ENCODE measurements at places on chromosomes 2 and 18. TPM values are rescaled to one million over a fixed set of nuclear protein-coding genes. Genes with fewer than 3 reads are reported as not detected.

DNA sequence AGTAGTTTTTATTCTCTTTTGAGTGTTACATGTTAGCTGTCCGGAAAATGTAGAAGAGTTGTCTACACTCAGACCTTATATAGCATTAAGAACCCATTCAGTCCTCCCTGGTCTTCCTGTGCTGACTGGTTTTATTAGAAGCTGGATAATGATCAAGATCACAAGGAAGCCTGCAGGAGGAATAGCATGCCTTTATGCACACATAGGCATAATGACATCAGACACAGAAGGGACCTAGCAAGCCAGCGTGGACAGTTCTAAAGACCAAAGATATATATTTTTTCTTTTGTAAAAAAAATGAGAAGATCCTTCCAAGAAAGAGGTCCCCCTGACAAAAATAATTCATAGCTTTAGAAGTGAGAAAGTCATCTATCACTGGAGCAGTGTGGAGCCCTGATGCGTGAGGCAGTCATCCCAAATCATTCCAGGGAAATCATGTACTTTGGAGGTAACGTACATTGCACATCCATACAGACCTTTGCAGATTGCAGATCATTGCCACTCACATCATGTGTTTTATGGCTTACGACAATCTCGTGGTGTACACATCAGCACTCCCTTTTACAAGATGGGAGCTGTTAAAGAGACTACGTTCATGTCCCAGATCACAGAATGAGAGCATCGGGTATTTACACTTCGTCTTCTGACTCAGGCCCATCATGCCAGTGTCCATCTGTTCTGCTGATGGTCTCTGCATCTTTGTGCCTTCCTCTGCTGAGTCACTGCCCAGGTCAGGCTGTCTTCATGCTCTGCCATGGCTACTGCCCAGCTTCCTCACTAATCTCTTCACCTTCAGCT lies 334.0 kb downstream of the SOCS6 start:
- H3K4me3 ChIP-seq, result no peak overlapping the region
- H3K36me3 ChIP-seq, result no peaks in the 10 kb centered on the region
- H3K27ac ChIP-seq, result no peak overlapping the region

DNA sequence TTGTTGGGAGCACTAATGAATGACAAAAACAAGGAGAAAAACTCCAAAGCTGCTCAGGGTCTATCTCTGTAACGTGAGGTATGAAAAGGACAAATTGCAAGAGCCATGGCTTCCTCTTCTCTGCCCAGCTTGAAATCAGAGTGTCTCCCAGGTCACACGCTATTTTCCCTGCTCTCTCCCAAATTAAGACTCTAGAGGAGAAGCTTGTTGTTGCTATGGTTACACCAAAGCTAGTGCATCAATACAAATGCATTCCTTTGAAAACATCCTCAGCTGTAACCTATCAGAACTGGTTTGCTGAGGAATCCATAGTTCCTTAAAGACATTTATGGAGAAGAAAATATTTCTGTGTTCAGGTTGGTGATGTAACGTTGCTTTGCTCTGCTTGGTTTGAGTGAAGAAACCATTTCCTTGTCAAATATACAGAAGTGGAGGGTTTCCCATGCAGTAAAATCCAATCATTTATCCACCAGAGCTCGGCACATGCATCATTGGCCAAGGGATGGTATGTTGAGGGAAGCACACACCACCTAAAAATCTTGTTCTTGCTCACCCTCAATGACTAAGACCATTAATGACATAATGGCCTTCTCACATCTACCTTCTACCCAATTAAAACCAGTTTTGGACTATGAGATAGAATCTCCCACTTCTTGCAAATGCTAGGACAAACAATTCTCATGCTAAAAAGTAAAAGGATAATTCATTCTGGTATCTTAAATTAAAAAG lies 2135.6 kb upstream of the CELF4 start:
- no peaks in the 10 kb centered on the region for H3K36me3 ChIP-seq
- DNase-seq, result no peak
- no peak overlapping the region for H3K27ac ChIP-seq
- no peak overlapping the region for H3K4me3 ChIP-seq
- no peaks in the 10 kb centered on the region for H3K4me1 ChIP-seq

DNA sequence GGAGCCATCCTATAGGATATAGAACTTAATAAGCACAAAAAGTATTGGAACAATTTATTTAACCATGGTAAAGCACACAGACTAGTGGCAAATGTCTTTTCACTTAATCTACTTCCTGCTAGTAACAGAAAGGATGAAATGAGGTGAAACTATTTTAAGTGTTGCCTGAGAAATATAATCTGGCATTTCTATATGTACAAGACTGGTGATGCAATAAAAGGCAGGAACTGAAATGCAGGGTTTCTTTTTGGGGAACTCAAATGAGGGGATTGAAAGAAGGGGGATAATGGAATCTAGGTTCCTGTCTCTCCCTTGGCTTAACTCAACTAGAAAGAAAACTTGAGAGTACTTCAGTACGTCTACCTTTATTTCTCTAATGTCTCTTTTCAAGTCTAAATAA lies 122.3 kb downstream of the MEMO1 start:
- peaks cover 15% of the 10 kb centered on the region for H3K36me3 ChIP-seq
- H3K27me3 ChIP-seq, result no peaks in the 10 kb centered on the region
- DNase-seq, result no peak
- no peak overlapping the region for H3K4me3 ChIP-seq
- peak overlapping the region; percentile 28 for H3K27ac ChIP-seq

- peak overlapping the region; percentile 2 for H3K27ac ChIP-seq
- peaks cover 13% of the 10 kb centered on the region for H3K36me3 ChIP-seq
- no peak for DNase-seq
Observed at GRCh38 chr2:84991404-84992160, 20.6 kb downstream of the KCMF1 start.

DNA sequence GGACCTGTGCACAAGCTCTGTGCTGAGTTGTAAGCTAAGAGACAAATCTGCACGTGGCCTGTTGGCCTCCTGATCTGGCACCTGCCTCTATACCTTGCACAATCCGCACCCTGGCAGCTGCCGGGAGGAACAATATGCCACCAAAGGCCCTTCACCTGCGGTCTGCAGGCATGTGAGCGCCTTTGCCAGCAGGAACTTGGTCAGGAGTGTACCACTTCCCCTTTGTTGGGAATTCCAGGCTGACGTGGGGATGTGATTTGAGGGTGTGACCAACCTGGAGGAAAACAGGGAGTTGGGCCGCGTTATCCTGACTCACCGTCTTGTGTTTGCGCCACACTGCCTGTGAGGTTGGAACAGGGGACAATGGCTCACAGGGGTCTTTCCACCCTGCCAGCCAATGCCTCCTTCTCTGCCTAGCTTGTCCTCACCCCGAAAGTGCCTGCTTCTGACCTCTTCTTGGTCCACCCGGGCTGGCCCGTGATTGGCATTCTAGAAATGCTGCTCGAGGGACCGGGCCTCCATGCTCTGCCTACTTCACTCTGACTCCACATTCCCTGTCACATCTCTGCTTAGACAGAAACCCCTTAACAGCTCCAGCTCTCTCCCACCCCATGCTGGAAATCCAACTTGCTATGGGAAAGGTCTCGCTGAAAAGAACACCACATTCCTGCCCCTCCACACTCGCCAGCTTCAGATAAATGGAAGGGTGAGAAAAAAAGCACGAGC lies 67.1 kb upstream of the MAP4K4 start:
- DNase-seq, result no peak
- no peaks in the 10 kb centered on the region for H3K27me3 ChIP-seq
- no peaks in the 10 kb centered on the region for H3K36me3 ChIP-seq
- H3K4me3 ChIP-seq, result no peak overlapping the region

DNA sequence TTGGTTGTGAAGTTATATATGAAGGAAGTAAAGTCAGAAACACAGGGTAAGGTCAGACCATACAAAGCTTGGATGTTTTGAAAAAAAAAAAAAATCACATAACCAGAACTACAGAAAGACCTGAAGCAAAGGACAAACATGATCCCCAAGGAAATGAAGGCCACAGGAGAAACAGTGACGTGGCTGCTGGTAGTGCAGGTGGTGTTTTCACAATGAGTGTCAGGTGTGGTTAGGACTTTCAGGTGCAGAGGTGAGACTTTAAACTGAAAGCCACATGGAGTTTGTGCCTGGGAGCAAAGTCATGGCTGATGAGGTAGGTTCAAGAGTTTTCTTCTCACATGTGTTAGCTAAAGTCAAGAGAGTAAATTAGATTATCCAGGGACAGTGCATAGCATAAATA lies 270.7 kb downstream of the PIEZO2 start:
- H3K27ac ChIP-seq, result no peak overlapping the region
- H3K27me3 ChIP-seq, result no peaks in the 10 kb centered on the region
- no peaks in the 10 kb centered on the region for H3K4me1 ChIP-seq
- H3K4me3 ChIP-seq, result no peak overlapping the region

GRCh38 chr2:1010415-1010930 lies 59.8 kb downstream of the SNTG2 start:
- H3K27ac ChIP-seq, result no peak overlapping the region
- no peak for DNase-seq
- H3K4me3 ChIP-seq, result no peak overlapping the region
- peaks cover 13% of the 10 kb centered on the region for H3K27me3 ChIP-seq
- H3K36me3 ChIP-seq, result no peaks in the 10 kb centered on the region

- no peak overlapping the region for H3K27ac ChIP-seq
- H3K36me3 ChIP-seq, result no peaks in the 10 kb centered on the region
- no peak overlapping the region for H3K4me3 ChIP-seq
- DNase-seq, result no peak
- H3K4me1 ChIP-seq, result no peaks in the 10 kb centered on the region
Observed at GRCh38 chr18:21484851-21485636, 115.5 kb downstream of the ESCO1 start.

DNA sequence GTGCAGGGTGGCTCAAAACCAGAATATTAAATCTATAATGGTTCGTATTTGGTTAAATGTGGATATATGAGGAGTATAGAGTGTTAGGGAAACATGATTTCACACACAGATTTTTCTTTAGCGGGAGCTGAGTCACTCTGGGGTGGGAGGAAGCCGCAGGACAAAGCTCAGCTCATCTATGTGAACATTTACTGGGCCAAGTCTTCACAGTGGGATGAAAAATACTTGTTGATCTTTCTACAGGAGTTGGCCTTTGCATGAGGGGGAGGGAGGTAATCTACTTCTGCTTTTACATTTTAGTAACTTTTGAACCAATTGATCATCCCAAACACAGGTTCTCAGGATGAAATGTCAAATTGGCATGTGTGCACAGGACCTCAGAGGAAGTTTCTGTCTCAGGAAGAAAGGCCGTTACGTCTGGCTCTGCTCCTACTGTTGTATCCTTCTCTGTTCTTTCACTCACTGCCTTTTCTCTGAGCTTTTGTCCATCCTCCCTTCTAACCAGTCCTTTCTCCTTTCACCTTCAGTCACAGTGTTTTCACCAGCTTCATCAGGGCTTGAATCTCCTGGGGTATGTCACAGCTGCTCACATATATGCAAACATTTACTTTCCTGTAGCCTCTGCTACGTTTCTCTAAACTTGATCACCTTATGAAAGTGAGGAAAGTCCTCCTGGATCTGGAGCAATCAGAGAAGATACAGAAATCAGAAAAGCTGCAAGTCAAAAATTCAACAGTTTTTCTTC lies 943.3 kb upstream of the FANCL start:
- H3K27me3 ChIP-seq, result no peaks in the 10 kb centered on the region
- H3K4me1 ChIP-seq, result no peaks in the 10 kb centered on the region
- no peaks in the 10 kb centered on the region for H3K36me3 ChIP-seq
- H3K4me3 ChIP-seq, result no peak overlapping the region
- no peak for DNase-seq

DNA sequence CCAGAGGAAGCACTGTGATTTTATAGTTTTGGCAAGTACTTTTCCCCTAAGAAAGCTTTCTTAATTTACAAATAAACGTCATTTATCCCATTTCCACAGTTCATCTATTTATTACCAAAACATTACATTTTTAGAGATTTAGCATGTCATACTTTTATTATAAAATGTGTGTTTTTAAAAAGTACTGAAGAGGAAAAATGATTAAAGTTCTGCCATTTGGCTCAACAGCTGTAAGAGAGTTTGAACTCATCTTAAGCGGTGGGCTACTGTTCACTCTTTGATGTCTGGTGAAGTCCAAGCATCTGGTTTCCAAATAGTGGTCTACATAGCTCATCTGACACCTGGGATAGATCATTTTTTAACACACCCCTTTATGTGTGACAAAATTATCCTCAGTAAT lies 51.3 kb upstream of the TANC1 start:
- H3K27me3 ChIP-seq, result no peaks in the 10 kb centered on the region
- no peak for DNase-seq
- no peaks in the 10 kb centered on the region for H3K36me3 ChIP-seq
- no peak overlapping the region for H3K4me3 ChIP-seq
- H3K4me1 ChIP-seq, result no peaks in the 10 kb centered on the region
- H3K27ac ChIP-seq, result no peak overlapping the region

GRCh38 chr18:46402396-46402795 lies 254.6 kb downstream of the LOXHD1 start:
- no peak for DNase-seq
- H3K4me3 ChIP-seq, result no peak overlapping the region
- H3K36me3 ChIP-seq, result no peaks in the 10 kb centered on the region
- peaks cover 7% of the 10 kb centered on the region for H3K4me1 ChIP-seq
- H3K27me3 ChIP-seq, result no peaks in the 10 kb centered on the region

DNA sequence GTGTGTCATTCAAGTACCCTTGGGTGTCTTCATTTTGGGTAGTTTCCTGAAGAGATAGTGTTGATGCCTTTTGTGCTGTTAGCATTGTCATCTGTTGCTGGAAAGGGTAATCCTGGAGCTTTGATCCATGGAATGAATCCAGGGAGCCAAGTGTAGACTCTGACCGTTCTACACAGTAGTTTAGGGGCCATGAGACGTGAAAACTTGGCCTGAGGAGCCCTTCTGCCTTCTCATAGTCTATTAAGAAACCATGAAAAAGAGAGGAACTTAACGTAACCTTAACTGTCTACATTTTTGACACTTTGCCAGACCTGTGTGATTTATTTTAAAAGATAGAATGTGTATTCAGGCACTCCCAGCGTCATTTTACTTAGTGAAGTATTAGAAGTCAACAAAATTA lies 194.0 kb downstream of the BABAM2 start:
- peaks cover 3% of the 10 kb centered on the region for H3K36me3 ChIP-seq
- H3K4me1 ChIP-seq, result peaks cover 28% of the 10 kb centered on the region
- no peaks in the 10 kb centered on the region for H3K27me3 ChIP-seq
- no peak overlapping the region for H3K27ac ChIP-seq

DNA sequence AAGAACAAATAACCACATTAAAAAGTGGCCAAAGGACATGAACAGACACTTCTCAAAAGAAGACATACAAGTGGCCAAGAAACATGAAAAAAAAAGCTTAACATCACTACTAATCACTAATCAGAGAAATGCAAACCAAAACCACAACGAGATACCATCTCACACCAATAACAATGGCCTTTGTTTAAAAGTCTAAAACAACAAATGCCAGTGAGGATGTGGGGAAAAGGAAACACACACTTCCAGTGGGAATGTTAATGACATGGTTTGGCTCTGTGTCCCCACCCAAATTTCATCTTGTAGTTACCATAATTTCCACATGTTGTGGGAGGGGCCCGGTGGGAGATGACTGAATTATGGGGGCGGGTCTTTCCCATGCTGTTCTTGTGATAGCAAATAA lies 147.1 kb downstream of the GALNT1 start:
- no peaks in the 10 kb centered on the region for H3K4me1 ChIP-seq
- no peak overlapping the region for H3K4me3 ChIP-seq
- H3K27ac ChIP-seq, result no peak overlapping the region
- peaks cover 8% of the 10 kb centered on the region for H3K27me3 ChIP-seq

GRCh38 chr2:156563994-156564753 lies 128.0 kb downstream of the GPD2 start:
- H3K4me3 ChIP-seq, result no peak overlapping the region
- no peaks in the 10 kb centered on the region for H3K27me3 ChIP-seq
- H3K36me3 ChIP-seq, result peaks cover 2% of the 10 kb centered on the region

Gene MROH2A
- not detected for total RNA-seq

Gene EGR4
- total RNA-seq, result not detected

Gene AQP12B
- not detected for total RNA-seq

Gene SH2D6
- 0.61 TPM for total RNA-seq

Gene UGT1A5
- not detected for total RNA-seq

Gene LRRC30
- not detected for total RNA-seq

Gene MSTN
- not detected for total RNA-seq

Gene NAGK
- 68.3 TPM for total RNA-seq

Gene TCF23
- total RNA-seq, result not detected

Gene RNF149
- total RNA-seq, result 64.2 TPM

Gene NPAS2
- total RNA-seq, result 6.2 TPM

Gene ALPP
- not detected for total RNA-seq

Measured in activated CD8-positive, alpha-beta T cell treated with anti-CD3 and anti-CD28 coated beads, Interleukin-2, amount 10 ng/mL, durations not matched to agents 7 days and 5 days (primary cell).